ENCODE measurements at places on chromosomes 3 and 15. TPM values are rescaled to one million over a fixed set of nuclear protein-coding genes. Genes with fewer than 3 reads are reported as not detected.

DNA sequence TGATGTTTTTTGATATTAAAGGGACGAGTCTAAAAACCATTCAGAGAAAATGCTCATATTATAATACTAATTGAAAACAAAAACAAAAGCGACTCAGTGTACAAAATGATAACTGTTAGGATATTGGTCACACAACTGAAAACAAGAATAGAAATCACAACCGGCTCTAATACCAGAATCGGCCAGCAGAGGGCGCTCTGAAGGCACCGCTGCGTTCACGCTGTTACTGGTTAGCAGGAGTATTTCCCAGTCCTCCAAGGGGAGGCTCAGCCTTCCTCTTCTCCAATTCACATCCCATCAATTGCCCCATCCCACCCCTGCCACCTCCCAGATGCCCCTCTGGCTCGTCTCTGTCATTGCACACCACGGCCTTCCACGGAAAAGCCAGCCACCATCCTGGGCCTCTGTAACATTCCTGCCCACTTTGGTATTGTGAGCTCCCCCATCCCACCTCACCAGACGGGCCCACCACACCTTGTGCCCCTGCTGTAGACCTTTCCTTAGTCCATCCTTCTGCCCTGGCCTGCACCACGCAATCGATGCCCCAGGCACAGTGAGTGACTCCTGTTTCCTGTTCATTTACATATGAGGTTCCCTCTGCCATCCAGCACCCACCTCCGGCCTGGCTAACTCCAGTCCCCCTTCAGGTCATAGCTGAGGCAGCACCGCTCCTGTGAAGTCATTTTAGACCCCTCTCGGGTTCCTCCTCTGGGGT, 8.5 kb downstream of the FAM107A start:
- peak; percentile 72 for DNase-seq

- DNase-seq: no peak
Measured at GRCh38 chr15:83871808-83872559, 218.1 kb downstream of the ADAMTSL3 start.

- DNase-seq: no peak
Measured at GRCh38 chr3:71517271-71517791, 66.2 kb downstream of the FOXP1 start.

- DNase-seq: no peak
Measured at GRCh38 chr3:30908456-30909037, 14.1 kb upstream of the GADL1 start.

GRCh38 chr15:48719668-48720067, 74.2 kb upstream of the FBN1 start:
- no peak for DNase-seq

- DNase-seq: peak; percentile 90
Measured at GRCh38 chr3:46998121-46998851, 18.8 kb downstream of the NBEAL2 start.

Gene DLEC1
- polyA plus RNA-seq: 0.02 TPM

DNA sequence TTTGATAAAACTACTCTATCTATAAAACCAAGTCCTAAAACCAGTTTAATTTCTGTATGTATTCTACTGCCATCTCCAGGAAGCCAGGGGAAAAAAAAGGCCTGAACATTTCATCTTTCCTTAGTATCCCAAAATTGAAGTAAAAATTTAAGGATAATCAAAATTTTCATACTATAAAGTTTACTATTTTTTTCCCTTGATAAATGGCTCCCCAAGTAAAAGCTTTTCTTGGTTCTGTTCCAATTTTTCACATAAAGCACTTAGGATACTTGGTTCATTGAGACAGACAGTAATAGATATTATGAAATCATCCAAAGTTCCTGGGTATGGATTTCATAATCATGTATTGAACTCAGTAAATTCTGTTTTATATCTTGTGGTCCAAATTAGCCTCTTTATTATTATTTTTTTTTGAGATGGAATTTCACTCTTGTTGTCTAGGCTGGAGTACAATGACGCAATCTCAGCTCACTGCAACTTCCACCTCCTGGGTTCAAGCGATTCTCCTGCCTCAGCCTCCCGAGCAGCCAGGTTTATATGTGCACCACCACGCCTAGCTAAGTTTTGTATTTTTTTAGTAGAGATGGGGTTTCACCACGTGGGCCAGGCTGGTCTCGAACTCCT, 34.5 kb downstream of the ICE2 start:
- peak; percentile 10 for DNase-seq

DNA sequence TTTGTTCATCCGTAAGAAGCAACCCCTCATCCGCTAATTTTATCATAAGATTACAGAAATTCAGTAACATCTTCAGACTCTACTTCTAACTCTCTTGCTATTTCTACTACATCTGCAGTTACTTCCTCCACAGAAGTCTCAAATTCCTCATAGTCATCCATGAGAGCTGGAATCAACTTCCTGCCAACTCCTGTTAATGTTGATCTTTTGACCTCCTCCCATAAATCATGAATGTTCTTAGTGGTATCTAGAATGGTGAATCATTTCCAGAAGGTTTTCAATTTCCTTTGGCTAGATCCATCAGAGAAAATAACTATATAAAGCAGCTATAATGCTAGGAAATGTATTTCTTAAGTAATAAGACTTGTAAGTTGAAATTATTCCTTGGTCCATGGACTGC, 115.1 kb downstream of the TAFA4 start:
- DNase-seq: no peak

DNA sequence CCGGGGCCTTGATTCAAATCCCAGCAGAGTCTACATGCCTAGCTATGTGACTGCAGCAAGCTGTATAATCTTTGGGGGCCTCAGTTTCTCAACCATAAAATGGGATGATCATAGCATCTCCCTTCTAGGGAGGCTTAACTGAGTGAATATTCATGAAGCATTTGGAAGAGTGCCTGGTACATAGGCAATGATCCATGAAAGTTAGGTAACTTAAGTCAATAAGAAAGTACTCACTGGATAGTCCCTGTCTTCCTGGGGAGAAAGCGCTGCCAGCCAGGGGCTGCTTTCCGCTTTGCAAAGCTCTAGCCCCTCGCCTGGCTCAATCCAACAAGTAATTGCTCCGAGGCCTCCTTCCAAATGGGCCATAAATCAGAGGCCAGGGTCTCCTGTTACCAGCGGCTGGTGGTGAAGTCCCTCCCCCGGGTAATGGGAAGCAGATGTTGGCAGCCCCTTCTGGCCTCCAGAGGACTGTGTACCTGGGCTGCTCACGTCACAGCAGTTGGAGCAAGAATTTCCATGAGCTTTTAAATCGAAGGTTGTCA, 521.9 kb upstream of the PROK2 start:
- DNase-seq: peak; percentile 84

DNA sequence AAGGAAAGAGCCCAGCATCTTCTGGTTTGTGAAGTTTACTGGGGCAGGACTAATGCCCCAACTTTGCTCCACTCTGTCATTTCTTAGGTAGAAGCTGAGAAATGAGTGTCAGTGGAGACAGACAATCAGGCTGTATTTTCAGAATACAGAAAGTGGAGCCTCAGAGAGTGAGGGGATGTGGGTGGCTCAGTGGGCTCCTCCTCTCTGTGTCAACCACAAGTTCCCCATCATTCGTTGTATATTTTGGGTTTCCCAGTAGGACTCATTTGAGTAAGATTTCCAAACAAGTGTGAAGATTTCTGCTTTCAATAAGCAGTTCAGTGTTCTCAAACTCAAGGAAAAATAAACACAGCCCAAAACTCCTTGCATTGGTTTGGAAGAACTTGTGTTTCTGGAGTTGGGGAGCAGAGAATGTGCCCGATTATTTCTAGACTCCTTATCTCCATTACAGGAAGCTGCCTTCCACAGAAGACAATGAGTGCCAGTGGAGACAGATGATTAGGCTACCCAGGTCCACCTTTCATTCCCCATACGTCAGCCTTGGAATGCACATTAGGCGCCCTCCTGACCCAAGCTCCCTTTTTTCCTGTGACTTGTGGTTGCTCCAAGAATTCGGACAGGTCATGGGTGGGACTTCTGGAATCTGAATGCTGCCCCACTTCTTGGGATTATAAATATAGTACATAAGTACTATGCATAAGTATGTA, 792.1 kb upstream of the LMCD1 start:
- no peak for DNase-seq

Gene APOD
- polyA plus RNA-seq: 0.05 TPM

Gene PLA2G4E
- polyA plus RNA-seq: not detected

Gene GCNT3
- polyA plus RNA-seq: 0.08 TPM

GRCh38 chr3:119695480-119695879, 7.3 kb upstream of the CFAP91 start:
- DNase-seq: no peak

Gene GNB5
- polyA plus RNA-seq: 73.7 TPM

DNA sequence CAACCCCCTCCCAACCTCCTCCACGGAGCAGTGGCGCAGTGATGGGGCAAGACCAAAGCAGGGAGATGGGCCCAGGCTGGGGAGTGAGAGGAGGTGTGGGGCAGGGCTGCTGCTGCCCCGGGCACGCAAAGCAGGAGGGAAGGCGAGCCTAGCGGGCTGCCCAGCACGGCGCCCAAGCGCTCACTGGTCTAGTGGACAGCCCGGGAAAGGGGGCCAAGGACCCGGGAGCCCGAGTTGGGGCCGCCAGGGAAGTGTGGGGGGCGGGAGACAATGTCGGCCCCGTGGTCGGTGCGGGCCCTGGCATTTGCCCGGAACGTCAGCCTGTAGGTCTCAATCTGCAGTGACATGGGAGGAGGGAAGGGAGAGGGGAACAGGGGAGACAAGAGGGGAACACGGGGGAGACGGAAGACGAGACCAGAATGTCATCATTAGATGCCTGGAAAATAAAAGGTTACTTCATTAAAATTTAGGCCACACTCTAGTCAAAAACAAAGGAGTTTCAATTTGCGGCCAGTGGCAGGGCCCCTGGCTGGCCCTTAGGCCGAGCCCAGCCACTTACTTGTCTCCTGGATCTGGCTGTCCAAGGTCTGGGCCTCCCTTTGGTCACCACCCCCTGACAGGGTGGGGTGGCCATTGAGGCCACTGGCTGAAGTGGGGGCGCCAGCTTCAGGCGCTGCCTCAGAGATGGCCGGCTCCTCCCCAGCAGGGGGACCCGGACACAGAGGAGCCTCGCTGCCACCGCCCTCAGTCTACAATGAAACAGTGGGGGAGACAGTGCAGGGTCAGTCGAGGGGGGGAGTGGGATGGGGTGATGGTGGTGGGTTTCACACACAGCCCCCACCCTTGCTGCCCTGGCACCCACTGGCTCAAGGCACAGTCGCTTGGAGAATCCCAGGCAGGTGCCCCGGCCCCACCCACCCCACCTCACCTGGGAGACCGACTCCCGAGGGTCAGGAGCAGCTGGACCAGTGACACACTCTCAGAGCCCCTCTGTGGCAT, 50.0 kb downstream of the DHX30 start:
- peak; percentile 51 for DNase-seq

- no peak for DNase-seq
Measured at GRCh38 chr15:34942363-34942762, 27.2 kb downstream of the AQR start.

GRCh38 chr15:90829942-90830440, 38.4 kb upstream of the FURIN start:
- no peak for DNase-seq

GRCh38 chr3:182787302-182788036, 5.8 kb upstream of the ATP11B start:
- DNase-seq: no peak

- no peak for DNase-seq
Measured at GRCh38 chr15:90379263-90379662, 8.8 kb upstream of the IQGAP1 start.

GRCh38 chr15:85804481-85805170, 9.9 kb upstream of the KLHL25 start:
- DNase-seq: no peak

Gene SLC28A2
- not detected for polyA plus RNA-seq

DNA sequence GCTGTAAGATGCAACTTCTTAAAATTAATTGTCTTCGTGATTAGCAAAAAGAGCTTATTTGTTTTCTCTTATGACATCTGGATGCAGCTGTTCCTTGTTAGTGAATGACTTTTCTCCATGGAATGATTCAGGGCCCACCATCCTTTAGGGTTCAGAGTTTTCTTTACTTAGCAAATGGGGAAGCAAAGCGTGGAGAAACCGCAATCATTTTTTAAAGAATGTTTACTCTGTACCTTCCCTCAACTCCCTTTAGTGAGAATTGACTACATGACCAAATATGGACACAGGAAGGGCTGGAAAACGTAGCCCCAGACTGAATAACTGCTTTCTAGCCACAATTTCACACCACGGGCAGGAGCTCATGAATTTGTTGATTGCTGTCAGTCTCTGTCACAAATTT, 130.1 kb downstream of the EDEM1 start:
- no peak for DNase-seq

- no peak for DNase-seq
Measured at GRCh38 chr3:86519819-86520218, 471.1 kb downstream of the VGLL3 start.

Gene ITIH4
- polyA plus RNA-seq: 2.0 TPM

Gene CRELD1
- 86.9 TPM for polyA plus RNA-seq

DNA sequence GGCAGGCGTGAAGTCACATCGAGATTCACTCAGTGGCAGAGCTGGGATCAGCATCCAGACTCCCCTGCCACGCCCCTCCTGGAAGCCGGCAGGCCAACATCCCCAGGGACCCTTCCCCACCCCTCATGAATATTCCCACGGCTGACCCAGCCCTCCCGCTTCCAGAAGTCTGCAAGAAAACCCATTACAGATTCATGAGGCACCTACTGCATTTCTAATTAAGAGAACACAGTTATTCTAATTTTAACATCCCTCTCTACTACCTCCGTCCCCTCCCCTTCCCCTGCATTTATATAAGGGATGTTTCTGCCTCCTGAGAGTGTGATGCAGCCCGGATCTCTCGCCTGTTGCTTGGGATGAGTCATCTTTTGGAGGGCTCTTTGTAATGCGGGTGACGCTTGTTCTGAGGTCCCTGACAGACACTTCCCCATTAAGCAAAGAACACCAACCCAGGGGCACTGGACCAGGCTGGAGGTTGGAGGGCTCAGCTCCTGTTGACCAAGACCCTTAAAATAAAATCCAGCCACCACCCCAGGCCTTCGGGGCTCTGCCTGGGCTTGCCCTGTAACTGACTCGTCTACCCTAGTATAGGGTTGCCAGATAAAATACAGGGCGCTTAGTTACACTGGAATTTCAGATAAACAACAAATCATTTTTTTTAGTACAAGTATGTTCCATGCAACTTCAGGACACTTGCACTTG, 118.7 kb downstream of the NUP210 start:
- DNase-seq: no peak

- DNase-seq: no peak
Measured at GRCh38 chr3:98151241-98151640, 4.0 kb downstream of the OR5H14 start.

Gene ZNF501
- polyA plus RNA-seq: 1.1 TPM

Data from SK-N-SH (cell line).